ENCODE measurements at places on chromosomes 2 and 18.
A peak's percentile ranks its signal among the peaks of the same experiment; 100 is the strongest.

- DNase-seq = peak; percentile 99
These were observed 10.8 kb downstream of the EMILIN2 start for GRCh38 chr18:2857491-2858131.

DNA sequence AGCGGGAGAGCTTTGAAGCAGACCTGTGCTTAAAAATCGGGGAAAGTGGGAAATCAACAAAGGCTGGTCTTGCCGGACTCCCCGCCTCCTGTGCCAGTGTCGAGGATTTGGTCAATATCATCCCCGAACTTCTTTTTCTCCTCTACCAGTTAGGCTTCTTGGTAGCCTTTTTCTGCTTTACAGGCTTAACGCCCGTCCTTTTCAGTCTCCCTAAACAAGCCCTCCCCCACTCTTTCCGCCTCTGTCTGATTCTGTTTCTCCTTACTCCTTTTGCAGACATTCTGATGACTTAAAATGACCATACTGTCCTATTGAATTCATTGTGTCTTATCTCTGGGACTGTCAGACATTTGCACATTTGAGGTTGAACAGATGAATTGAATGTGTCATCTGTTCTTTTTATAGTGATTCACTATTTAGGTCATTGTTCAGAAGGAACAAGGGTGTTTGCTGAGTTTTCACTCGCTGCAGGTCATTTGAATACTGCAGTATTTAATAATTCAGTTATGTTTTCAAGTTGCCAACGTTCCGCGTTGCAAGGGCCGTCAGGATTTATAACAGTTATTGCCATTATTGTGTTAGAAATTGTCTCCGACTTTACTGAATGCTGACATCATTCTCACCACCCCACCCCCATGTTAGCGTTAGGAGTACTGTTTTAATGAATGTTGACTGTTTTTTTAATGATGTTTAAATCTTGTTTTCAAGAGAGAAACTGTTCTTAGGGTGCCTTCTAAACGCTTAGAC, 1.1 kb downstream of the ITGAV start:
- peak; percentile 57 for DNase-seq

DNA sequence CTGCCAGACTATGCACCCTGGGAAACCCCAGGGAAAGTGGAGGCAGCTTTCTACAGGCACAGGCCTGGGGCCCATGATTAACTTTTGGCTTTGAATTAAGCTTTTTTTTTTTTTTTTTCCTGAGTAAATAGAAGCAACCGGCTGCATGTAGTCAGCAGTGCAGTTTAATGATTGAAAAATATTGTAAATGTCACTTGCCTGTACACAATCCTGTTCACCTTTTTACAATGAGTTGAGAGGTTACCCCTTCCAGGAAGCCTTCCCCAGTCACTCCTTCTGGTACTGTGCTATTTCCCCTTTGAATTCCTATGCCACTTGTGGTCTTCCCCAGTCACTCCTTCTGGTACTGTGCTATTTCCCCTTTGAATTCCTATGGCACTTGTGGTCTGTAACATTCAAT, 475.6 kb downstream of the TDRD15 start:
- no peak for DNase-seq

GRCh38 chr2:119485336-119486110, 38.8 kb downstream of the SCTR start:
- no peak for DNase-seq

DNA sequence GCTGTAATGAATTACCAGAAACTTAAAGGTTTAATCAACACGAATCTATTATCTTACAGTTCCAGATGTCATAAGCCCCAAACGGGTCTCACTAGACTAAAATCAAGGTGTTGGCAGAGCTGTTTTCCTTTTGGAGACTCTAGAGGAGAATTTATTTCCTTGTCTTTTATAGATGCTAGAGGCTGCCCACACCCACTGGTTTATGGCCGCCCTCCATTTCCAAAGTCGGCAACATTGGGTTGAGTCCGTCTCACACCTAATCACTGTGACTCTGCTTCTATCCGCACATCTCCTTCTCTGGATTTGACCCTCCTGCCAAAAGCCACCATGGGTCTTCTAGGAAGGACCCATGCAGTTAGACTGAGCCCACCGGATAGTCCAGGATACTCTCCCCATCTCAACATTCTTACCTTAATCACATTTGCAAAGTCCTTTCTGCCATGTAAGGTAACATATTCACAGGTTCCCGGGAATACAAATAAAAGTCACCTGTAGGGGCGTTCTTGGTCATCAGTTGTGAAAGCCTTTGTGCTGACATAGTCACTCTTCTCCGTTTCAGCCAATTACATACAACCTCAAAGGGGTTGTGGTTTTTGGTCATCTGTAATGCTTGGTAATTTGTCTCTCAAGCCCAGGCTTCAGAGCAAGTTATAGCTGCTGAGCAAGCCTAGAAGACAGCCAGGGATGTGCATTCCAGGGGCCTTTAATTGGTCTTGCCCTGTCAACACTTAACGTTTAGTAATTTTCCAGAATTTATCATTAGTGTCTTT, 179.4 kb downstream of the ANTXR1 start:
- no peak for DNase-seq

DNA sequence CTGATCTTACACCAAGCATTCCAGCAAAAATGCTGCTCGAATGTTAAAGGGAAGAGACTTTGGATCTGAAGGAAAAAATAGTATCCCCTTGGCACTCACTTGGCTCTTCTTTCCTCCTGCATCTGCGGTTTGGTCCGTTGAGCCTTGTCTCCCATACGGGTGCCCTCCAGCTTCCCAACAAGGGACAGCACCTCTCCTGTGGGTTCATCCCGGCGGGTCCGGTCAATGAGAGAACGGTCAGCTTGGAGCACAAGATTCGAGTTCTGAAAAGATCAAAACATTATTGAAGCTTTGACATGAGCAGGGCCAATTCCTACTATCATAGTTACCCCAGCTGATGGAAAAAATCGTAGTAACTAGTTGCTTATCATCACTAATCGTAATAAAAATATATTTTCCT, 740 bp downstream of the SNRNP200 start:
- no peak for DNase-seq
